Hindlimb muscle (tissue), 1 donor: ENCODE measurements at places on chromosomes 4 and X. TPM values are rescaled to one million over a fixed set of nuclear protein-coding genes. Genes with fewer than 3 reads are reported as not detected.

GRCh38 chr4:51843309-51844152 lies 578 bp downstream of the DCUN1D4 start:
- peak; percentile 61 for DNase-seq

DNA sequence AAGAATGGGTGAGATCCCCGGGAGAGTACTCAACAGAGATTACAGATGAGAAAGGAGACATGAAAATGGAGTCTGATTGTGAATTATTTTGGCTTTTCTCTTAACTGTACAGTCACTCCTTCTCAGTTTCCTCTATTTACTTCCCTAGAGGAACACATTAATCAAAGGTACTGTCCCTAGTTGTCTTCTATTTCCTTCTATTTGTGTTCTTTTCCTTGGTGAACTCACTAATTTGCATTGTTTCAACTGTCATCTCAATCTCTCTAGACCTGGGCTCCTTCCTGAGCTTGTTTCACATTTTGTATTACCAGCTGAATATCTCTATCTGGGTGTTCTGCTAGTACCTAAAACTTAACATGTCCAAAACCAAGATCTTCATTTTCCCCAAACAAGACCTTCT lies 59.8 kb downstream of the ABCB7 start:
- no peak for DNase-seq

DNA sequence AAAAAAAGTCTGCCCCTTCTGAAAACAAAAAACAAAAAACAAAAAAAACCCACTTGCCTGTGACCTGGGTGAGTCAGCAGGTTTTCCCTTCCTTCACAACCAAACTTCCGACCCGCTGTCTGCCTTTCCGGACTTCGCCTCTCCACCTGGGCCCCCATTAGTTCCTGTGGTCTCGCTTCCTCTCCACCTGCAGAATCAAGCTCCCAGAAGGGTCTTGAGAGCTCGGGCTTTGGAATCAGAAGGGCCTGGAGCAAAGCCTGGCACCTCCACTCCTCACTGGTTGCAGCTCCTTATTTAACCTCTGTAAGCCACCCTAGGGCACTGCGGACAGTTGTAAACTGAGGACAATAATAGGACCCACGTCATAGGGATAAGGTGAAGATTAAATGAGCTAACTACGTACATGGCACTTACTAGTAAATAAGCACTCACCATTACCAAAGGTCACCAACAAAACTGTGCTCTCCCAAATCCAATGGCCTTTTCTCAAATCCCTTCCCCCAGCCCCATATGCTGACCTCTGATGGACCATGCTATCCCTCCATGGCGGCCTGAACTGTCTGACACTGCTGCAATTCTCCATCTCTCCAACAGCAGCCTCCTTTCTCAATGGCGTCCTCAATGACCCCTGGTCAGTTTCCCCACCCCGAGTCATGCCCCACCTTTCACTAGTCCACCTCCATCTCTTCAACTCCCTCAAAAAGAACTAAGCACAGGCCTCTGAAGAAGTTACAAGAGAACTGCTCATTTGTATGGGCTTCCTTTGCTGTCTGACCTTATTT lies 64.2 kb downstream of the IRF2 start:
- DNase-seq = no peak

- DNase-seq = no peak
Measured at GRCh38 chr4:134747108-134747805, 545.7 kb upstream of the PABPC4L start.

DNA sequence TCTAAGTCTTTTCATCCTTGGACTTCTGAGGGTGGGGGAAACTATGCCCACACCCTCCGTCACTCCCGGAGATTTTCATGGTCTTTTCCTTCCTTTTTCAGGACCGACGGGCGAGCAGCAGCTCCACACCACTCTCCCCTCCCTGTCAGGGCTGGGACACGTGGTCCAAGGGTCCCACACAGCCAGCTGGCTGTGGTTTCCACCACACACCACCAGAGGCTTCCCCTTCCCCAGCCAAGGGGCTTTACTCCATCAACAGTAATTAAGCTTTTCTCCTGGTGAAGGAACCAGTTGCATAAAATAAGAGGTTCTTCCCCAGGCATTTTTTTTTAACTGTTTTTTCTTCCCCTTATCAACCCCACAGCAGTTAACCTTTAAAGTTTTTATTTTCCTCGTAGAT lies 453.9 kb downstream of the GPAT3 start:
- no peak for DNase-seq

GRCh38 chrX:40922307-40922706 lies 162.9 kb upstream of the USP9X start:
- no peak for DNase-seq

DNA sequence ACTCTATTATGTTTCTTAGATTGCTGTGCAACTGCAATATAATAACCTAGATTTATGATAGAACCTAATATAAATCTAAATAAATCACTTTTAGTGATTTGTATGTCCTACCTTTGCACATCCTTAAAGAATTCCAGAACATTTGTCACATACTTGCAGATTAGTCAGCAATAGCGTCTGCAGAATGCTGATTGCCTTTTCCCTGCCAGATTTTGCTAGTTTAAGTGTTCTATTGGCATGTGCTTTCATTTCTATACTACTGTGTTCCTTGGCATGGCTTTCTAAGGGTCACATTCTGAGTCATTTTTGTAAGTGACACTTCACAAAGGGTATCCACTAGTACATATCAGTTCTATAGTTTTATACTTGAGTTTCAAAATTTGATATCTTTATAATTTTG lies 303.1 kb upstream of the GIMD1 start:
- no peak for DNase-seq

DNA sequence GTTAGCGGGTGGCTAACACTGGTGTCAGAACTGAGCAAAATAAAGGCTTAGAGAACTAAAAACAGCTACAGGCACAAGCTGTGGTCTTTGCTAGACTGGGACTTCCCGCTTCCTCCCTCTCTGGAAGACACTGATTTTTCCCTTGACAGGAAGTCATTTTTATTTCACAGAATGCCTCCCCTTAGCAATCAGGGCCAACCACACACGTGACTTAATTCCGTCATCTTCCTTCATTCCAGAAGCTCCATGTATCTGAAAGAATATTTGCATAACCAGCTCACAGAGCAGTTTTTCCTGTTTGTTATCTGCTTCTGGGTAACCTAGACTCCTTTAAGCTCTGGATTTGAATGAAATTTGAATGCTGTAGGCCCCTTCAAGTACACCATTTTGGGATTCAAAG lies 327.5 kb upstream of the FRG1 start:
- no peak for DNase-seq

DNA sequence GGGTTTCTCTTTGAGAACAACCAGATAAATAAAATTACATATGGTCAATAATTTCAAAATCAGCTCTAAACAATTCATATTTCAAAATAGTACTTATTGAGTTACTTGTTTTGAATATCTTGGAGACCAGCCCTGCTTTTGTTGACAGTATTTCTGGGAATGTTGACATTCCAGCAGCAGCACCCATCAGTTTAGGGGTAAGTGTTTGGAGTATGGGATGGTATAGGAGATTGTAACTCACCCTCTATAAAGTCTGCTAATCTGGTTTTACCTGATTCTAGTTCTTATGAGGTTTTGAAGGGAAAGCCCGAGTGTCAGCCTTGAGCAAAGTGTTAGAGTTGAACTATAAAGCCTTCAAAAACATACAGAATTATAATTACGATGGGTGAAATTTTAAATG lies 139.2 kb upstream of the ANKRD50 start:
- DNase-seq = no peak

DNA sequence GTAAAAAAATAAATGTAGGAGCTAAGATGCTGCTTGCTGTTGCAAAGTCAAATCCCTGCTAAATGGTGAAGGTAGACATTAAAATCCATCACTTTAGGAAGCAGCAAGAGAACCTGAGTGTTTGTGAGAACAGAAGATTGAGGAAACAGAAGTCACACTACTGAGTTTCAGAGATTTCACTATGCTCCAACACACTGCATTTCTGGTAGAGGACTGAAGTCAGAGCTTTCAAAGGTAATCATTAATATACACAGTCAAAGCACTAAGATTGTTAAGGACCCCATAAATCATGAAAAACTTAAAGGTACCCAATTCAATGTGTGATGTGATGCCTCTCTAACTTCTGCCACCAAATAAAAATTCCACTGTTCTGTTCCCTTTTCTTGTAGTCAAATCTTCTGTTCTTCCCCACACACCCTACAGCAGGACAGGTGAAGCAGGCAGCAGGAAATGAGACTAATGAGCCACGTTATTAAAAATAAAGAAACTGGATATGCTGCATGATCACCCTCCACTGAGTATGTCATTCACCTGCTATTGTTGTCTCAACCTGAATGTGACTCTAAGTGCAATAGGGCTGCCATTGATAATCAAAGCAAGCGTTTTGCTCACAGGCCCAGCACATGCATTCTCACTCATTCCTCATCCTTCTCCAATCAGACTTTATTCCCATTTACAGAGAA lies 28.9 kb upstream of the APELA start:
- DNase-seq = no peak

- no peak for DNase-seq
Measured at GRCh38 chr4:7819446-7819845, 120.2 kb downstream of the AFAP1 start.

Gene CAPN6
- 512 TPM for polyA plus RNA-seq

Gene XAGE1B
- not detected for polyA plus RNA-seq

Gene KLHL34
- polyA plus RNA-seq = 0.31 TPM

Gene TMEM47
- 90.9 TPM for polyA plus RNA-seq
